Astrocyte (in vitro differentiated cells and primary cell): ENCODE measurements at places on chromosomes 1 and 21.

- peak; percentile 39 for DNase-seq
These were observed 220.8 kb downstream of the SLC35F3 start for GRCh38 chr1:234125283-234125682.

GRCh38 chr1:23098463-23099170 lies 70.0 kb downstream of the LUZP1 start:
- peak; percentile 45 for DNase-seq

- no peak for DNase-seq
These were observed 178.1 kb upstream of the NRIP1 start for GRCh38 chr21:15242906-15243305.

DNA sequence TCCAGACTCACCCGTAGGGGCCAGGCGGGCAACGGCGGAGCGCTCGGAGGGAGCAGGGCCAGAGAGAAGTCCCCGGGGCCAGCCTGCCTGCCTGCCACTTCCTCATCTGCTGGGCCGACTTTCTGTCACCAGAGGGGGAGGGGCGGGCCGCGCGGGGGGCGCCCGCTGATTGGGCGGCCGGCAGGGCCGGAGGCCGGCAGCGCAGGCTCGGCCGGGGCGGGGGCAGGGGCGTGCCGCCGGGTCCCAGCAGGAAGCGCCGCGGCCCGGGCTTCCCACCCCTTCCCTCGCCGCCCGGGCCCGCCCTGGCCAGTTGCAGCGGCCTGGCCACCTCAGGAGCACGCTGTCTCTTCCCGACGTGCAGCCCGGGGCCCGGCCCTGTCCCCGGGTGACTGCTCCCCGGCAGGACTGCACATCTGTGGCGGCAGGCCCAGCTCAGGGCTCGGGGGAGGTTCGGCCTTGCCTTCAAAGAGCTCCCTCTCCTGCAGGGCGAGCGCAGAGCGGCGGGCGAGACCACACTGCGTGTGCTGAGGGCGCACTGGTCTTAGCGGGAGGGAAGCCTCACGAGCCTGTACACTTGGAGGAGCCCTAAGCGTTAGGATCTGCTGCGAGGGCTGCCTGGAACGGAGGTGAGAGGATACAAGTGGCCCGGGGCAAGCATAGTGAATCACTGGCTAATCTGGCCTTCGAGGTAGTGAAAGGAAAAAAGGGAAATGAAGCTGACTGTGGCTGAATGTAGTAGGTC lies at the start of gene ELOVL1:
ELOVL1 (minus strand) TSS at position 108 of the 742 bp plus-strand sequence. CDS start 2,402 bp downstream, outside the sequence.
- DNase-seq: peak; percentile 75

DNA sequence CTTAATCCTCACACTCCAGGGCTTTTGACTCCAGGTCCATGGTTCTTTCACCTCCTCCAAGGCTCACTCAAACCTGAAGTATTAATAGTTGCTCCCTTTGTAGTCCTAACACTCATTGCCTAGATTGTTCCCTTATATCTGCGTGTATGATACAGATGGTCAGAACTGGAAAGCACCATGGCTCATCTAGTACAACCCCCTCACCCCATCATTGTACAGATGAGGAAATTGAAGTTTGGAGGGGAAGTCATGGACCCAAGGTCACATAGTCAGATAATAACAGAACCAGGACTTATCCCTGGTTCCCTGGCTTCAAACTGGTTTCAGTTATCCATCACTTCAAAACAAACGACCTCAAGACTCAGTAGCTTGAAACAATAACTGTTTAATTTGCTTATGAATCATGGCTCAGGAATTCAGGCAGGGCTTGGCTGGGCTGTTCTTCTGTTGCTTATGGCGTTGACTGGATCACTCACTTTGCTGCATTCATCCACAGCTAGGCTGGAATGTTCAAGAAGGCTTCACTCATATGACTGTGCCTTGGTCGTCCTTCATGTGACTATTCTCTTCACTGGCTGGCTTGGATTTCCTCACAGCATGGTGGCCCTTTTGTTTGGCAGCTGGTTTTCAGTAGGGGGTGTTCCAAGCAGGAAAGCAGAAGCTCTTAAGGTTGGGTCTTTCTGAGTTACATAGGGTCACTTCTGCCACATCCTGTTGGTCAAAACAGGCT lies 5.0 kb downstream of the NOS1AP start:
- no peak for DNase-seq

DNA sequence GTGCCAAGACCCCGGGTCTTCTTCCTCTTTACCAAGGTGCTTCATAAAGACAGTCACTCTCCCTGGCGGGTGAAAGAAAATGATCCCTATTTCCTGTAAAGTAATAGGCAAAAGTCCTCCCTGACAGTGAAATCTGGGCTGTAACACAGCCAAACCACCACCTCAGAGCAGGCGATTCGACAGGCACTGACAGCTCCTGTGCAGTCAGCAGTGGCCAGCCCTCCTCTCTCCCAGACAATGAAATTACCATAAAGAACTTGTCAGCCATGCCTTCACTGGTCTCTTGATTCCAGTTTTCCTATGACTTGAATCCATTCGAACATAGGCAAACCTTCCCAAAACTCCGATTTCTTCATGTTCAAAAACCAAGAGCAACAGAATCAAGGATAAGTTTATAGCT lies 492.2 kb upstream of the DAB1 start:
- DNase-seq: no peak
